ENCODE measurements at places on chromosomes 4 and X. TPM values are rescaled to one million over a fixed set of nuclear protein-coding genes. Genes with fewer than 3 reads are reported as not detected.

F8A1 gene
- total RNA-seq, result 0.63 TPM

CD38 gene
- total RNA-seq, result 9.1 TPM

TRIM60 gene
- not detected for total RNA-seq

SNCA gene
- total RNA-seq, result 26.1 TPM

- DNase-seq, result no peak
Observed at GRCh38 chr4:61336916-61337315, 136.8 kb downstream of the ADGRL3 start.

- DNase-seq, result no peak
Observed at GRCh38 chr4:16824278-16824806, 74.1 kb downstream of the LDB2 start.

DNA sequence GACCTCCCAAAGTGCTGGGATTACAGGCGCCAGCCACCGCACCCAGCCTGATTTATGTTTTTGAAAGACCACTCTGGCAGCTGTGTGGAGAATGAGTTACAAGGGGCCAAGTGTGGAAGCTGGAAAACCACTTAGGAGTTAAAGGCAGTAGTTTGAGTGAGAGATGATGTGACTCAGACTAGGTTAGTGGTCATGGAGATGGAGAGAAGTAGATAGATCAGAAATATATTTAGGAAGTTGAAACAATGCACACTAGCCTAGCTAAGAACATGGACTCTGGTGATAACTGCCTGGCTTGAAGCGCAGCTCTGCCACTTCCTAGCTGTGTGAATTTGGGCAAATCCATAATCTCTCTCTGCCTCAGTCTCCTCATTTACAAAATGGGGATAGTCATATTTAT lies 11.9 kb upstream of the RBMX start:
- no peak for DNase-seq

DNA sequence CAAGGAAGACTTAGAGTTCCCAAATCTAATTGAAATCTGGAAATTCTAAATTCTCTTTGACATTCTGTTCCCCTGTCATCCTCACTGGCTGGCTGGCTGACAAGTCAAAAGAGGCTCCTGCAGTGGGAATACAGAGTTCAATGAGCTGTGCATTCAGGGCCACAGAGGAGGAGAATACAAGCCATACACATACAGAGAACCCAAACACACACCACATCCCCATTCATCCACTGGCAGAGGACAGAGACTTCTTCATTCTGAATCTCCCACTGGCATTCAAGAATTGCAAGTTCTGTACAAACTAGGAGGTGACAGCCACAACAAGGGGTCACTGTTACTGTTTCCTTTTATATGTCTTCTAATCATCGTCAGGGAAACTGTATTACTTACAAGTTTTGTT lies 49.7 kb downstream of the SAT1 start:
- no peak for DNase-seq

GRCh38 chrX:63922221-63922620 lies 137.2 kb upstream of the ARHGEF9 start:
- DNase-seq, result no peak

DNA sequence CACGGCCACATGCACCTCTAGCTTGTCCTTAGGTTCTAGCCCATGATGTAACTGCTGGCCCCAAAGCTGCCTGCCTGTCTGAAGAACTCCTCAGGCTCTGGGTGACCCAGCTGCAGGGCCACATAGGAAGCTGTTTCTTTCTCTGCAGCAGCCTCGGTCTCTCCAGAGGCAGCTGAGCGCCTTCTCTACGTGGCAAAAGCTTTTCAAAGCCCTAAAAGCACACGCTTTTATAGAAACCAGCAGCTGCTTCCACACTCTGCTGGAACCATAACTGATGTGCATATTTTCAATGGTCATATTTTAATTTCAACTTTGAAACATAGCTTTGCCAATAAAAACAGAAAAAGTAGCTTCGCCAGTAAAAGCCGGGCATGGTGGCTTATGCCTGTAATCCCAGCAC lies 37.4 kb downstream of the FAM53A start:
- DNase-seq, result no peak

- no peak for DNase-seq
Observed at GRCh38 chrX:134544513-134545151, 84.7 kb downstream of the HPRT1 start.

DNA sequence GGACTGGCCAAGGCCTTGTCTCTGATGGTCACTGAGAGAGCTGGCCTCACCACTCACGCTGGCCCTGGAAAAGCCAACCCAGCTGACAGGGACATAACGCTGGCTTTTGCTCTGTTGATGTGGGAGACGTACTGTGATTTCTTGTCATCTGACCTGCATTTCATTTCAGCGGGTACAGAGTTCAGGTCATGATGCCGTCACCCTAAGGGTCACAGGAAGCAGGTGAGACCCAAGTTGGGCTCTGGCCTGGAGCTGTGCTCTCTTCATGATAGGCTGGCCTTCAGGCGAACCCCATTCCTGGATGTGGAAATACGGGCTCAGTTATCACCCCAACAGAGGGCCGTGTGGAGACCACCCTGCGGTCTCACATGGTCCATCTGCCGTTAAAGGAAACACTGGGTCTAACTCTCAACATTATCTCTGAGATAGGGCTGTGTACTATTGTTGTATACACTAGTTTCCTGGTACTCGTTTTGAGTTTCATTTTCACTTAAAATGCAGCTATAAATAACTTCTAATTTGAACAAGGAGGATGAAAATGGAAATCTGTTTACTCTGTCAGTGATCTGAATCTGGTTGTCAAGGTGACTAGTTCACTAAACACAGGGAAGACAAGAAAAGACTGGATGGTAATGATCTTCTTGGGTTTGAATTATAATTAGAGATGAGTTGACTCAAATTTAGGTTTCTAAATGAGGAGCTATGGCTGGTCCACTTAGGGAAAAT lies 89.1 kb downstream of the TBC1D9 start:
- no peak for DNase-seq

GRCh38 chr4:121270389-121270788 lies 106.3 kb upstream of the TNIP3 start:
- no peak for DNase-seq
